ENCODE measurements at places on chromosomes 12 and 14.
A peak's percentile ranks its signal among the peaks of the same experiment; 100 is the strongest.

DNA sequence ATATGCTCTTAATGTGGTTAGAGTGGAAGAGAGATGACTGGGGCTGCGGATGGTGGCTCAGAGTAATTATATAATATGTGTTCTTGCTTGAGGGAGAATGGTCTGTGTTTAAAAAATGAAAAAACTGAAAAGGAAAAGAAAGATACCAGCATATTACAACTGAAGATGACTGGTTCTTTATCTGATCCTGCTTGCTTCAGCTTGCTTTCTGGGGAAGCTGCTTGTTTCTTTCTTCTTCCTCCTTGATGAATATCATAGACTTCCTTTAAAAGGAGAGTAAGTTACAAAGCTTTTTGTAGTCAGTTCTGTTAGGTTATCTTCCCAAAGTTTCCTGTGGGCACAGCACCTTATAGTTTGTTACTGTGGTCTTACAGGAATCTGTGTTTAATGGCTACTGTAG is 210.9 kb downstream of the ERC1 start:
- no peak overlapping the region for H3K4me3 ChIP-seq
- no peaks in the 10 kb centered on the region for H3K27me3 ChIP-seq
- DNase-seq: no peak
- no peak overlapping the region for H3K27ac ChIP-seq
- peaks cover 20% of the 10 kb centered on the region for H3K36me3 ChIP-seq

DNA sequence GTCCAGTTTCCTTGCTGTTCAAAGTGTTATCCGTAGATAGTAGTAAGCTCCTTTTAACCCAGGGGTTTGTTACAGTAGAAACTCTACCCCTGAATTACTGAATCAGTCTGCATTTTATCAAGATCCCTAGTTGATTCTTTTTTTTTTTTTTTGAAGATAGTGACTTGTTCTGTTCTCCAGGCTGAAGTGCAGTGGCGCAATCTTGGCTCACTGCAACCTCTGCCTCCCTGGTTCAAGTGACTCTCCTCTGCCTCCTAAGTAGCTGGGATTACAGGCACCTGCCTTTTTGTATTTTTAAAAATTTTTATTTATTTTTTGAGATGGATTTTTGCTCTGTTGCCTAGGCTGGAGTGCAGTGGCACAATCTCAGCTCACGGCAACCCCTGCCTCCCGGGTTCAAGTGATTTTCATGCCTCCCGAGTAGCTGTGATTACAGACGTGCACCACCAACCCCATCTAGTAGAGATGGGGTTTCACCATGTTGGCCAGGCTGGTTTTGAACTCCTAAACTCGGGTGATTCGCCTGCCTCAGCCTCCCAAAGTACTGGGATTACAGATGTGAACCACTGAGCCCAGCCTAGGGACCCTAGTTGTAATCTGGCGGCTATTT is 10.5 kb downstream of the LARP4 start:
- H3K36me3 ChIP-seq: peaks cover 17% of the 10 kb centered on the region
- no peaks in the 10 kb centered on the region for H3K27me3 ChIP-seq
- no peak overlapping the region for H3K27ac ChIP-seq
- no peak overlapping the region for H3K4me3 ChIP-seq
- DNase-seq: no peak

DNA sequence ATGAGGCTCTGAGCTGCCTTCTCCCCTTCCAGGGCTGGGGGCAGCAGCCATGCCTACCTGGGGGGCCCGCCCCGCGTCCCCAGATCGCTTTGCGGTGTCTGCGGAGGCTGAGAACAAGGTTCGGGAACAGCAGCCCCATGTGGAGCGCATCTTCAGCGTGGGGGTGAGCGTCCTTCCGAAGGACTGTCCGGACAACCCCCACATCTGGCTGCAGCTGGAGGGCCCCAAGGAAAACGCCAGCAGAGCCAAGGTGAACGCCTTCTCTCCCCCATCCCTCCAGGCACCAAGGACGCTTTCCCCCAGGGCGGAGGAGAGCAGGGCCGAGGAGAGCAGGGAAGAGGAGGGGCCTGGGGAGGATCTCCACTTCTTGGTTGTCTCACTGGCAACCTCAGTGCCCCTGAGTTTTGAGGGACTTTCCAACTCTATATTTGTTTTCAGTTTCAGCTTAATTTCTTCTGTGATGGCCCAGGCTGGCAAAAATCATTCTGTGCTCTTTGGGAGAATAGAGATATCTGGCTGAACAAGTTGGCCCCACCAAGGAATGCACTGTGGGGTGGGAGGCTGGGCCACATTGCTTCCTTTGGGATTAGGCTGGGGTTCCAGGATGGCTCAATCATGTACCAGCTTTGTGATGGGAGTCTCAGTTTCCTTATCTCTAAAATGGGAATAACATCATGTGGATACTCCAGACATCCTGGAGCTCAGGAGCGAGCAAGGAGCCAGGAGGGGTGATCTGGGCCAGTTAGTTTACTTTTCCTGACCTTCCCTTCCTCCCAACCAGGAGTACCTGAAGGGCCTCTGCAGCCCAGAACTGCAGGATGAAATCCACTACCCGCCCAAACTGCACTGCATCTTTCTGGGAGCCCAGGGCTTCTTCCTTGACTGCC is 1.2 kb downstream of the KHNYN start:
- H3K4me3 ChIP-seq: peak overlapping the region; percentile 89
- H3K27me3 ChIP-seq: no peaks in the 10 kb centered on the region
- DNase-seq: peak; percentile 74
- H3K4me1 ChIP-seq: peaks cover 48% of the 10 kb centered on the region
- H3K27ac ChIP-seq: peak overlapping the region; percentile 96

DNA sequence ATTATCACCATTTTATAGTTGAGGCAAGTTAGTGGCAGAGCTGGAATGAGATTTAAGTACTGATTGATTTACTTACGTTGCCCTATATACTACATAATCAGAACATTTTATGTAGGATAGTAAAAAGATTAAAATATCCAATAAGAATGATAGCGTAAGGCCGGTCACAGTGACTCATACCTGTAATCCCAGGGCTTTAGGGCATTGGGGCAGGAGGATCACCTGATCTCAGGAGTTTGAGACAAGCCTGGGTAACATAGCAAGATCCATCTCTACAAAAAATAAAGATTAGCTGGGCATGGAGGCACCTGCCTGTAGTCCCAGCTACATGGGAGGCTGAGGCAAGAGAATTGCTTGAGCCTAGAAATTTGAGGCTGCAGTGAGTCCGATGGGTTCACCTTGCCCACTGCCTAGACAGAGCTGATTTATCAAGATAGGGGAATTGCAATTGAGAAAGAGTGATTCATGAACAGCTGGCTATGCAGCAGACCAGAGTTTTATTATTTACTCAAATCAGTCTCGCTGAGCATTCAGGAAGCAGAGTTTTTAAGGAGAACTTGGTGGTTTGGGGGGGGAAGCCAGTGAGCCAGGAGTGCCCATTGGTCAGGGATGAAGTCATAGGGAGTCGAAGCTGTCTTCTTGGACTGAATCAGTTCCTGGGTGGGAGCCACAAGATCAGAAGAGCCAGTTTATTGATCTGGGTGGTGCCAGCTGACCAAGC is 24.7 kb upstream of the SGPP1 start:
- no peaks in the 10 kb centered on the region for H3K27me3 ChIP-seq
- H3K27ac ChIP-seq: no peak overlapping the region
- H3K4me1 ChIP-seq: peaks cover 11% of the 10 kb centered on the region
- no peak overlapping the region for H3K4me3 ChIP-seq

GRCh38 chr14:99094901-99095300 is 177.1 kb downstream of the BCL11B start:
- H3K27me3 ChIP-seq: no peaks in the 10 kb centered on the region
- DNase-seq: no peak
- H3K27ac ChIP-seq: no peak overlapping the region
- no peak overlapping the region for H3K4me3 ChIP-seq
- peaks cover 2% of the 10 kb centered on the region for H3K36me3 ChIP-seq

GRCh38 chr12:92601680-92602079 is 101.1 kb upstream of the PLEKHG7 start:
- no peak for DNase-seq
- H3K4me3 ChIP-seq: no peak overlapping the region
- no peaks in the 10 kb centered on the region for H3K27me3 ChIP-seq
- no peak overlapping the region for H3K27ac ChIP-seq
